HTR-8/SVneo (cell line): ENCODE measurements at places on chromosomes 12 and 14.

- no peak for DNase-seq
Measured at GRCh38 chr14:76780360-76780759, 19.1 kb downstream of the VASH1 start.

DNA sequence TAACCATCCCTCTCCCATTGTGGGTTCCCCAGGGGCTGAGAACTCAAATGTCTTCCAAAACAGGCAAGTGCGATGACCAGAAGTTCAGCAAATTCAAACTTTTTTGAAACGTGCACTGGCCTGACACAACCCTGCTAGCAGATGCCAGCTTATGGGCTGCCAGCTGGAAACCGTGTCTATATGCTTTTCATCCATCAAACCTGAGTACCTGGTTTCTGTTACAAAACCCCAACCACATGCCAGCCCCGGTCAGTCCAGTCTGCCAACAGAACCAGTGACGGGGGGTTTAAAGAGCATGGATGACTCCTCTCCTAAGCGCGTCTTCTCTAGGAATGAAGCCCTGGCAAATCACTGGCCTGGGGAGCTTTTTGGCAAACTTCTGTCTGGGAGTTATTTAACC lies 189.7 kb downstream of the TTC7B start:
- no peak for DNase-seq

GRCh38 chr14:23910101-23910875 lies 43.3 kb upstream of the DHRS4 start:
- peak; percentile 60 for DNase-seq

DNA sequence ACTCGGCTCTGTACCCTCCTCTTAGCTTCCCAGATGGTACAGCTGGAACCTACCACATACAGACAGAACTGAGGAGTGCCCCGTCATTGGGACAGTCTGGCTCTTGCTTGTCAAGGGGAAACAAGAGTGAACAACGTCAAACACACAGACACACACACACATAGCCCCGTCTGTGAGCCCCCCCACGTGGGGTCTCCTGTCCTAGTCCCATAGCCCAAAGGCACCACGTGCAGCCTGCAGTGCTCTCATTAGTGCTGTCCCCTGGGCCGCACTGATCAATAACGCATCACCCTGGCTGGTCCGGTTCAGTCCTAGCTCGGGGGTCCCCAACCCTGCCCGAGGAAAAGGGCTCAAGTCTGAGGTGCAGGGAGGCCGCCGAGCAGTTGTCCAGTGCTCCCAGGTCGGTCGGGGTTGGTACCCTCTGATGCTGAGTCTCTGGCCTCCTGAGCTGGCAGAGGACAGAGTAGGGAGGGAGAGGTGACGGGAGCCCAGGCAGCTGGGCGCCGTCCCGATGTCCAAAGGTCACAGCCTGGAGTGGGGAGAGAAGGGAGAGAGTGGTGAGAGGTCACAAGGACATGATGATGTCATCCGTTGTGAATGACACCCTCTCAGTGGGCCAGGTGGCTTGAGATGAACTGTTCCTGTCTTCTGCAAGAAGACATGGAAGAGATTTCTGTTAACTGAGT lies 105.4 kb upstream of the NOS1 start:
- no peak for DNase-seq

DNA sequence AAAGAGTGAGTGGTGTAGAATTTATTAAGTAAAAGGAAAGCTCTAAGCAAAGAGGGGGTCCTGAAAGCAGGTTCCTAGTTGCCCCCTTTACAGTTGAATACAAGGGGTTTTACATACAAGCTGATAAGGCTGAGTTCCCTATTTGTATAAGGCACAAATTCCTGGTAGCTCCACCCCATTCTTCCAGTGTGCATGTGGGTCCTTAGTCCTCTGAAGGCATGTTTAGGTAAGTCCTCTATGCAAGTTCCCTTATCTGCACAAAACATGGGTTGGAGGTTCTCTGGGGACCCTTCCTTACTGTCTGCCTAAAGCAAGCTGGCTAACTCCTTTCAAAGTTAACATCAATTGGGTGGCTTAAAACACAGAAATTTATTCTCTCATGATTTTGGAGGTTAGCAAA lies 2.9 kb upstream of the FAR2 start:
- DNase-seq, result no peak

- DNase-seq, result no peak
Measured at GRCh38 chr14:94648801-94649200, 36.6 kb downstream of the SERPINA3 start.

GRCh38 chr12:93368766-93369165 lies 9.0 kb upstream of the NUDT4 start:
- no peak for DNase-seq
